ENCODE measurements at places on chromosomes 13 and 19.

DNA sequence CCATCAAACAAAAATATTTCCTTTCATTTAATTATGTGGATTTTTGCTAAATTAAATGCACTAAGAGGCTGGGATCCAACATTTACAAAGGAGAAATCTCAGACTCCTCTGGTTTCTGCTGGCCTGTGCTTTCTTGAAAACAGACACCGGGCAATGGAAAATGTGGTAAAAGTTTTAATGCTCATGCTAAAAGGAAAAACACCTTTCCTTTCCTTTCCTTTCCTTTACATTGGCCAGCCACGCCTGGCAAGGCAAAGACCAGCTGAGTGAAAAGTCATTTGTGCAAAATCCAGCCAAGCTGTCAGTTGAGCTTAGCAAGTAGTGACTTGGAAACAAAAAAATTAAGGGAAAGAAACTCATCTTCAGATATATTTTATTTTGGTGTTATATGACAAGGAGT is 240.3 kb downstream of the LACC1 start:
- no peak for DNase-seq

DNA sequence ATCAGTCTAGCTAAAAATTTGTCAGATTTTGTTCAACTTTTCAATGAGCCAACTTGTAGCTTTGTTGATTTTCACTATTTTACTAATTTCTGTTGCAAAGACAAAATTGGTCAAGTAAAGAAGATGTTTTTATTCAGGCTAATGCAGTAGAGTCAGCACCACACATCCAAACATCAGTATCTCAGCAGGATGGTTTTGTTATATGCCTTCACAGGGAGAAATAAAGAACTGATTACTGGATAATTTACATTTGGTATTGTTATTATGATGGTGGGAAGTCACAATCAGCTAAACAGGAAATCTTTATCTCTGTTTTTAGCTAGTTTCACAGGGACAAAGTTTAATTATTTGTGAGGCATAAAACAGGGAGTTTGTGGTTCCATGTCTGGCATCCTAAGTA is 713.4 kb downstream of the SLITRK5 start:
- no peak for DNase-seq

DNA sequence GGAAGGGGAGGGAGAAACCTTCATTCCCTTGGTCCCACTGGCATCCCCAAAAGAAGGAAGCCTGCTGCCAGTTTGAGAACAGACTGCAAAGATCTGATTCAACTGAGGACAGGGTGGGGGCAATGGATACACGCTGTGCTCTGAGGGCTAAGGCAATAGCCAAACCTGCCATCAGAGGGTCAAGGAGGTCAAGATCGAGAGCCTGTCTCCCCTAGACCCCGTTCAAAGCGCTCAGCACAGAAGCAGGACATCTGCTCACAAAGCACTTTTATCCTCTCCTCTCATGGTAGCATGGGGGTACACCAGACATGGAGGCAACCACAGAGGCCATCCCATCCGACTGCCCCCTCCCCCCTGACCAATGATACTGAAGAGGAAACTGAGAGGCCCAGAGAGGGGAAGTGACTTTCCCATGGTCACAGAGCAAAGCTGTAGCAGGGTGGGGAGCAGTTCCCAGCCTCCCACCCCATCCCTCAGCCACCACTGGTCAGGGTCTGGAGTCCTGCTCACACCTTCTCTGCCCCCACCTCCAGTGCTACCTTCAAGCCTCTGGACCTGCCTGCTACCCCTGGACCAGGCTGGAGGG is 11.1 kb downstream of the POU2F2 start:
- no peak for DNase-seq

GRCh38 chr13:34431827-34432581 is 510.1 kb upstream of the NBEA start:
- DNase-seq = no peak

GRCh38 chr19:55605637-55606470 is at the start of gene ZNF865:
Gene ZNF865 (plus strand): TSS chr19:55605647. CDS start chr19:55613619, 7,972 bp downstream.
- peak; percentile 62 for DNase-seq

- DNase-seq = no peak
Measured at GRCh38 chr19:27746691-27747380, 1466.1 kb downstream of the UQCRFS1 start.

DNA sequence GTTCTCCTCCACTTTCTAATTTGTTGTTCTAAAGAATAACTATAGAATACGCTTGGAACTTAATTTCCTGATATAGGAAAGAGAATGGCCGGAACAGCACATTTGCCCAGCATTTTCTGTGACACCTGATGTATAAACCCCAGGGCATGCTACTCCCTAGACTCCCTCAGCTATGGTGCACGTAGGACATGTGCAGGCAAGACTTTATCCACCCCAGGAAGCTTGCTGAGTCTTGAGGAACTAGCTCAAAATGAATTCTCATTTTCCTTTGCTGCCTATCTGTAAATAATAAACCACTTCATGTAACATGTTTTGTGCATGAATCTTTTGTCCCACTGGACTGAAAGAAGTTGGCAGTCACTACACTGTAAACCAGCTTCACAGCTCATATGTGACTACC is 535.8 kb upstream of the SLITRK1 start:
- DNase-seq = no peak

DNA sequence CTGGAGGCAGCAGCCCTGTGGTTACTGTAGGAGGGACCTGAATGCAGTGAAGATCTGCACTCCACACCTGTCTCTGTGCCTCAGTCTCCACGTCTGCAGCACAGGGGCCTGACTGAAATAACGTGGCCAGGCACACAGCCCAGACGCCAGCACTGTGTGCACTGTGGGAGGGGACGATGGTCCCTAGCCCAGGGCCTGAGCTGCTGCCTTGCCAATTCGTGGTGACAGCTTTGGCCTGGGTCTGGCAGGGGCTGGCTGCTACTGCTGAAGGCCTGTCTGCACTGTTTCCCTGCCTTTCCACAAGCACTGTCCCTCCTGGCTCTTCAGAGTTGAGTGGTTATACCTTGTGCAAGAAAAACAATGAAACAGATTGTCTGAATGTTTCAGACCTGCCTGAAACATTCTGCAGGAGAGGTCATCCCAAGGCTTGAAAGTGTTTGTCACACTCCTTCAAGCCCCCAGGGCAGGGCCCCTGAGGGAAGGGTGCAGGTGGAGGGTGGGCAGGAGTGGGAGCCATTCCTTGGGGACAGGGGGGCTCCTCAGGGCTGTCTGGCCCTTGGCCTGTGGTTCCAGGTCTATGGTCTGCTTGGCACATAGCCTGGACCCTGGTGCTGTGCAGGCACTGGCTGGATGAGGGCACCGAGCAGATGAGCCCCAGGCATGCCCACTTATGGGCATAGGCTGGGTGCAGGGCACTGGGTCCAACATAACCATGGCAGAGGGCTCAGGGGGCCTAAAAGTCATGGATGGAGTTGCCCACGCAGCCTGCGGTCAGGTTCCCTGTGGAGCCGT is 38.7 kb upstream of the LDLR start:
- DNase-seq = no peak

GRCh38 chr13:33072759-33073158 is 56.5 kb downstream of the KL start:
- no peak for DNase-seq

GRCh38 chr19:42488783-42489521 is 39.3 kb downstream of the CEACAM1 start:
- no peak for DNase-seq

- DNase-seq = no peak
Measured at GRCh38 chr13:107866941-107867623, 348.3 kb downstream of the LIG4 start.

GRCh38 chr13:74466020-74466419 is 331.8 kb upstream of the KLF12 start:
- DNase-seq = no peak

DNA sequence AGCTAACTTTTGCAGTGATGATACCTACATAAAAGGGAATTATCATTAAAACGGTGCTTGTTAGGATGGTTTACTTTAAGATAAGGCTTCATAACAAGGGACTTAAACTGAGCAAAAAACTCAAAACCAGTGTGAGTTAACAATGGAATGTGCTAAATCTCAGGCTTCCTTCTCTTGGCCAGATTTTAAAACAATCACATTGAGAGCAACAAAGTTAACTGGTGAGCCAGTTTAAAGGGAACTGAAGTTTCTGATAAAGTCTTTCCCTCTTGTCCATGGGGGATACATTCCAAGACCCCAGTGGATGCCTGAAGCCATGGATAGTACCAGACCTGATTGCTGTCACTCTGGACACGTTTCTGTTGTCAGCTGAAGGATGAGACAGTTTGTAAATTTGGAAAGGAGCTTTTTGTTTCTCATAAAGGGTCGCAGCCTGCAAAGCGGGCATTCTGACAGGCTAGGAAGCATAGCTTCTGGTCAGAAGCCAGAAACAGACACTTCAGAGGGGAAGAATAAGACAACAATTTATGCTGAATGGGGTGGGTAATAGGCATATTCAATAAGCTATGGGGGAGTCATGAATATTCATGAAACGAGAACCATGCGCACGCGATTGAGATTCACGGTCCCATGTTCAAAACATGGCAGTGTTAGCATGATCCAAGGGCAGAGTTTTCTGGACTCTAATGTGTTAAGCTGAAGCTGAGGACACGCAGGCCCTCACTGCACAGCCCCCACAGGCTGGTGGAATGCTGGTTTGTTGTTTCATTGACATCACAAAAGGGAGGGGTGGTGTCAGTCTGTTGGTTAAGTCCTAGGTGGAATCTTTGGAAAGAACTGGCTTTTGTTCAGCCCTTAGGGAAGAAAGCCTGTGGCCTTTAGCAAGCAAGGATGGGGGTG is 150.6 kb upstream of the RNF113B start:
- no peak for DNase-seq

GRCh38 chr19:58400316-58400915 is 5.0 kb downstream of the RNF225 start:
- no peak for DNase-seq

GRCh38 chr13:51995677-51996551 is 15.3 kb downstream of the ATP7B start:
- DNase-seq = no peak

- no peak for DNase-seq
Measured at GRCh38 chr13:77536358-77536757, 852 bp downstream of the SCEL start.

- DNase-seq = no peak
Measured at GRCh38 chr19:51398096-51398704, 7.8 kb upstream of the C19orf84 start.

GRCh38 chr13:77338329-77338728 is 11.4 kb upstream of the MYCBP2 start:
- no peak for DNase-seq

DNA sequence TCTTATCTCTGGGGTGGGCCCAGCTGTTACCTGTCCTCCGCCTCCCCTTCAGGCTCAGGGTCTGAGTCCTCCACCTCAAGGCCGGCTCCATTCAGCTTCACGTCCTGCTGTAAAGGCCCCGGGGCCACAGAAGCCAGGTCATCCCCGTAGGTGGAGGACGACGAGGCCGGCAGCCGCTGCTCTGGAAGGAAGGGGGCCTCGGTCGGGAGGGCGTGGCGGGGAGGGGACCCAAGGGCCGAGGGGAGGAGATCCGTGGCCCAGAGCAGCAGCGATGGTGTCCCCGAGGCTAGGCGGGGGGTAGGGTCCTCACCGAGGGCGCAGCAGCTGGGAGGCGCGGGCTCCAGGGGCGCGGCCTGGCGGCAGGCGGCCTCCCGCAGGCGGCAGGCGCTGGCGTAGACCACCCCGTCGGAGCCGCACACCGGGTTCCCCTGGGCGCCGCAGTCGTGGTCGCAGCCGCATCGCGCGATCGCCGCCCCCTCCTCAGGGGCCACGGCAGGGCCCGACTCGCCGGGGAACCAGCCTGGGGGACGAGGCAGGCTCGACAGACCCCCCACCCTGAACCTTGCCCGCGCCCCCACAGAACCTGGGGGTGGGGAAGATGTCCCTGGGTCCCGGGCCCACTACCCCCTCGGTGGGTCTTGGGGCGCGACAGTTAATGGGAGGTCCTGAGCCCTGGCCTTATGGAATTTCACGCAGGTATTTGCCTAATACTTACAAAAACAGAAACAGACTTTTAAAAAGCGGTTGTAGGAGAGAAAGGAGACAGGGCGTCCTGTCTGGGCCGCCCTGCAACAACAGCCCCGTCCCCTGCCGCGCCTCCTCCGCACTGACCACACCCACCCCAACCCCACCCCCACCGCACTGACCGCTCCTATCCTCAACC is 7.6 kb downstream of the F2RL3 start:
- no peak for DNase-seq

- no peak for DNase-seq
Measured at GRCh38 chr13:81770868-81771505, 1430.1 kb upstream of the SPRY2 start.

DNA sequence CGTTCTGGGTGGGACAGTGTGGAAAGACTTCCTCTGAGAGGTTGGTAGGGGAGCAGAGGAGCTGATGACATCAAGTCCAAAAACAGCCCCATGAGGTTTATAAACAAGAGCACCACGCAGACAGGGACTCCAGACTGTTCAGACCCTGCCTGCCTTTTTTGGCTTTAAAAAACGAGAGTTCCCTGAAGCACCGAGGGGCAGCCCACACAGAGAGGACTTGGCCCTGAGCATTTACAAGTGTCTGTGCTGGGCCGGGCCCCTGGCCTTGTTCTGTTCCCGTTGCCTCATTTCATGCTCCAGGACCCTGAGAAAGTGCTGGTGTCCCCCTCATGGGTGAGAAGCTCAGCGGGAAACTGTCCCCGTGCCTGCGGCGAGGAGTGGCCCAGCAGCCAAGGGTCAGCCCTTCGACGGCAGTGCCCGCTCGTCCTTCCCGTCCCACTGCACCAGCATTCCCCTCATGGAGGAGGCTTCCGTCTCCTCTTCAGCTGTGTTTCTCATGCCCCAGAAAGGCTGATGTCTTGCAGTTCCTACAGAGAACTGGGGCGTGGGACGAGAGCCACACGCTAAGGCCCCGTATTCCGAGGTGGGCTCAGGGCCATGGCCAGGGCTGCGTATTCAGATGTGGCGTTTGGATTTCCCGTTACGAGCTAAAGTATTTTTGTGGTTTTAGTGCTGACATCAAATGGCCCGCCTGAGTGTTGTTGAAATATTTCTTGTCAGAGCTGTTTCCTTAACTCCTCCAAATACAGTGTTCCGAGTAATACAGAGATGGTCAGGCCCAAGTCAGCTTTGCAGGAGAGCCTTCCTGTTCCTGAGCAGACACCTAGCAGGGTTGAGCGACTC is 93.5 kb downstream of the ATP11A start:
- no peak for DNase-seq

DNA sequence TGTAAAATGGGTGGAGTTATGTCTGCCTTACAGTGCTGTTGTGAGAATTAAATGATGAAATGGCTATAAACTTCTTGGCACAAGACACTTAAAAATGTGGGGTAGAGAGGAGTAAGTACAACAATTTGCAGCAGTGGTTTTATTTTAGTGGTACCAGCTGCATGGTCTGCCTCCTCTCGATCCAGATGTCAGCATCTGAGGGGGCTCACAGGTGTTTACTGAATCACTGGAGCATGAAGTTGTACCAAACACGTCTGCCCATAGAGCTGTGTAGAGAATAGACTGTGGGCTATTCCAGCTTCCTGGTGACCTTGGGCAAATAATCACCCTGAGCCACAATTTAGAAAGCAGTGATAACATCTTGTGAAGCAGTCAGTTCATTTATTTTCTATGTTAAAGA is 11.1 kb downstream of the SLC10A2 start:
- DNase-seq = no peak

- DNase-seq = no peak
Measured at GRCh38 chr19:28583242-28583641, 629.7 kb downstream of the UQCRFS1 start.

All from stimulated activated CD4-positive, alpha-beta T cell treated with anti-CD3 and anti-CD28 coated beads, Interleukin-4, amount 100 ng/mL, for 4 hours (primary cell).